ENCODE measurements at places on chromosomes 11 and 22.

- no peak for DNase-seq
Measured at GRCh38 chr11:61726775-61727174, 25.7 kb upstream of the MYRF start.

- DNase-seq = no peak
Measured at GRCh38 chr22:27115816-27116256, 458.4 kb downstream of the MIAT start.

DNA sequence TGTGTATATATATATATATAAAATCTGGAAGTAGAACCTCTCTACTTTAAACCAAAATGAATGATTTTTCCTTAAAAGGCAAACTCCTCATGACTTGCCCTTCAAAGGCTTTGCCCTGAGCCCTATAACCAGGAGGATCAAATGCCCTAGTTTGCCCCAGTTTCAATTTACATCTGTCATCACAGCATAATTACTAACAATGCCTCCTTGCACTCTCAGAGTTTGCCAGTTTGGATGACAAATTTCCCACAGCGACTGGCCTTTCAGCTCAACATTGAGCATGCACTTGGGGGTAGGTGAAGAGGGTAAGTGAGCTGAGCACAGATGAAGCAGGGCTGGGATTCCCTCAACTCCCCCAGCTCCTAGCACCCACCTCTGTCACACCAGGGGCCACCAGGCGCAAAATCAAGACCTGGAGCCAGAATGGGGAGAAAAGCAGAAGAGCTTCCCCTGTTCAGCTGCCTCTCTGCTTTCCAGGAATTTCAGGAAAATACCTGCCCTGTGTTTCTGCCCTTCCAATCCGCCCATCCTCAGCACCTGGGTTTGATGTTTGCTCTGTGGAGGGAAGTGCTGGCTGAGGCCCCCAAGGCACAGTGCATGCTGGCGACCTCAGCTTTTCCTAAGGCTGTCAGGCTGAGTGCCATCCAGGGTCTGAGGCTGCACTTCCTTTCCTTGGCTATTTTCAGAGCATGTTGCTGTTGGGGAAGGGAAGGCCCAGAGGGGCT is 67.5 kb downstream of the ADAMTS15 start:
- DNase-seq = no peak

DNA sequence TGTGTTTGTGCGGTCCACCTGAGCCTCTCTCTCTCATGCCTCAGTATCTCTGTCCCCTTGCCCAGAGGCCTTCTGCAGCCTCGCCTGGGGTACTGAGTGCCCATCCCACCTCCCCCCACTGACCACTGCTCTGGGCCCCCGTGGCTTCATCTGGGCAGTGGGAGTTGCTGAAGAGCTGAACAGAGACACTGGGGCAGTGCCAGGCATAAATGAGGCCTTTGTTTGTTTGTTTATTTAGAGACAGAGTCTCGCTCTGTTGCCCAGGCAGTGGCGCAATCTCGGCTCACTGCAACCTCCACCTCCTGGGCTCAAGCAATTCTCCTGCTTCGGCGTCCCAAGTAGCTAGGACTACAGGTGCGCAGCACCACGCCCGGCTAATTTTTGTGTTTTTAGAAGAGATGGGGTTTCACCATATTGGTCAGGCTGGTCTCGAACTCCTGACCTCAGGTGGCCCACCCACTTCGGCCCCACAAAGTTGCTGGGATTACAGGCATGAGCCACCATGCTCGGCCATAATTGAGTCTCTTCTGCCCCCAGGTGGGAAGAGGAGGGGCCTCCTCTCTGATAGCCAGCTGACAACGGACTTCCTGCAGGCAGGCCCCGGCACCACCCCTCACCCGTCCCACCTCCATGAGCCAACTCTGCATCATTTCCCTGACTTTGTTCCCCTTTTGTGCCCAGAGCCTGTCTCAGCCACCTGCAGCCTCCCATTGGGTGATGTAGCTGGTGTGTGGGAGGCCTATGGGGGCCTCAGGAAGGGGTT is 9.3 kb downstream of the CRYBB3 start:
- no peak for DNase-seq

DNA sequence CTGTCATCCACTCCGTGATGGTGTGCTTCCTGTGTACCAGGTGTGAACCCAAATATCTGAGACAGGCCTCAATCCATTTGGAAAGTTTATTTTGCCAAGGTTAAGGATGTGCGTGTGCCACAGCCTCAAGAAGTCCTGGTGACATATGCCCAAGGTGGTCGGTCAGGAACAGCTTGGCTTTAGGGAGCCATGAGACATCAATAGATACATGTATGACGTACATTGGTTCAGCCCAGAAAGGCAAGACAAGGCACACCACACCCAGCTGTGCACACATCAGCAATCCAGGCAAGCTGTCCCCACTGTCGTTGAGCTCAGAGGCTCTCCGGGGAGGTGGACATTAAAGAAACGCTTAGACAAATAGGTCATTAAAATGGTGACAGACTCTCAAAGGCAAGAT is 56.8 kb upstream of the SHANK2 start:
- DNase-seq = no peak

Data from stimulated activated CD4-positive, alpha-beta T cell treated with anti-CD3 and anti-CD28 coated beads, Interleukin-4, amount 100 ng/mL, for 4 hours (primary cell).